ENCODE measurements at places on chromosomes 2 and 18.

DNA sequence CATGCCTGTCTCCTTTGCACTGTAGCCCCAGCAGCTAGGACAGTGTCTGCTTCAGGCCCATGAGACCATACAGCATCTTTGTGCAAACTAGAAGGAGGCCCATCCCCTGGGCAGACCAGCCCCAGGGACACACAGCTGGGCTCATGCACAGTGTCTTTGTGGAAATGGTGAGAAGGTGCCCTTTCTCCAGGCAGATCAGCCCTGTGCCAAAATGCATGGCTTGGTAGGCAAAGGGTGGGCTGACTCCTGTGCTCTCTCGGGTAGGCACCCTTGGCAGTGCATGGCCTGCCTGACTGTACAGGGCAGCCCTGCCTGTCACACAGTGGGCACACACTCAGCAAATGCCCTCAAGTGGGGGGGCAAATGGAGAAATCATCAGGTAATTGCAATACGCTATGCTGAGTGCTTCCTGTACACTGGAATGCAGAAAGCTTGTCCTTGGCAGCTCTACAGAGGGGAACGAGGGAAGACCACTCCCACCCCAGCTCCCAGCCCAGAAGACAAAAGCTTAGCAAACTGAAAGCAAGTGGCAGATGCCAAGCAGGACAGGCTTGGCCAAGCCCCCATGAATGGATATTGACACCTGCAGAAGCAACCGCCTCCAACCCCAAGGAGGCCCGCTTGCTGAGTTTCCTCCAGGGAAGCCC, 21.6 kb downstream of the TNS1 start:
- no peak for DNase-seq

DNA sequence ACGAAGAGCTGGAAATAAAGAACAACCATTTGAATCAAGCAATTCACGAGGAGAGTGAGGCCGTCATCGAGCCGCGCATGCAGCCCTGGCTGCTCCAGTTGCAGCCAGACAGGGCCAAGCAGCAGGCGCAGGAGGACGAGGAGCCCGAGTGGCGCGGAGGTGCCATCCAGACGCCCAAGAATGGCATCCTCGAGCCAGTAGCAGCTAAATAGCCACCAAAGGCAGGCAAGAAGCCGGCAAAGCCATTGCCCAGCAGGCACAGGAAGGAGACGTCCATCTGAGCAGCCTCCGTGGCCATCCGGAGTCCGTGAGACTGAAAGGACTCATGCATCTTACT, 8.9 kb upstream of the CHST10 start:
- no peak for DNase-seq

GRCh38 chr18:12574494-12575185, 83.3 kb downstream of the SPIRE1 start:
- DNase-seq = no peak

- DNase-seq = no peak
Observed at GRCh38 chr2:235954888-235955480, 213.2 kb downstream of the GBX2 start.

DNA sequence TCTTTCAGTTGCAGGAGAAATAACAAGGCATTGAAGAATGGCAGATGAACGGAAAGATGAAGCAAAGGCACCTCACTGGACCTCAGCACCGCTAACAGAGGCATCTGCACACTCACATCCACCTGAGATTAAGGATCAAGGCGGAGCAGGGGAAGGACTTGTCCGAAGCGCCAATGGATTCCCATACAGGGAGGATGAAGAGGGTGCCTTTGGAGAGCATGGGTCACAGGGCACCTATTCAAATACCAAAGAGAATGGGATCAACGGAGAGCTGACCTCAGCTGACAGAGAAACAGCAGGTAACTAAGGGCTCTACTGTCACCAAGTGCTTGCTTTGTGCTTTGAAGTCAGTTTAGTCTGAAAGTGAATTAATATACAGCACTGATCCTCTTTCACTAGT, 118.5 kb upstream of the UNC80 start:
- DNase-seq = no peak

- DNase-seq = no peak
Observed at GRCh38 chr18:4207383-4207985, 247.6 kb downstream of the DLGAP1 start.

DNA sequence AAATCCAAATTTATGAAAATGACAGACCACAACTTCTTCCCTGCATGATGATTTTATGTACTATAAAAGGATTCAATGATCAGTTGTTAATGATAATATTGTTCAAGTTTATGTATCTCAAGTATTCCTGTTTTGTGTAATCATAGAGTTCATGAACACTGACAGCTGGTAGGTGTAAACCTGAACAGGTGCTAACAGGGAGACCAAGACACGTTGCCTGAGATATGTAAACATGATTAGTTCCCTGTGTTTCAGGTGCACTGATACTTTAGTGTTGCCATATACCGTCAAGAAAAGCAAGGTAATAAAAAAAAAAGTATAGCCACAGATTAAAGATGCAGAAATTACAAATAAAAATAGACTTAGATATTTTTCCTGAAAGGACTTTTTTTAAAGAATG, 131.8 kb downstream of the BAZ2B start:
- DNase-seq = peak; percentile 20

DNA sequence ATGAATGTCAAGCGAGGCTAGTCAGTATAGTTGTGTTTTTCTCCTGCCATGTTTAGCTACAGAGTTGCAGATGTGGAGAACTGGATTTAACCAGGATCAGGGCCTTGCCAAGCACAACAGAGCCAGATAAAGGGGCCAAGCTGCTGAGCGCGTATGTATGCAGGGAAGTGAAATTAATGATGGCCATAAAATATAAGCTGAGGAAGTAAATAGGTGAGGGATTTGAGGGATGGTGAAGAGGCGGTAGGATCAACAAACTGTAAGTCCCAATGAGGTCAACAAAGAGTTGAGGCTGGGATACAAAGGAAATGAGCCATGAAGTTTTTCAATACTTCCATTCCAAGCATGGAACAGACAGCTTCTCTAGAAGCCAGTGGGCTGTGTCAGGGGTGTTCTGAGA, 10.6 kb downstream of the LRP2 start:
- no peak for DNase-seq

DNA sequence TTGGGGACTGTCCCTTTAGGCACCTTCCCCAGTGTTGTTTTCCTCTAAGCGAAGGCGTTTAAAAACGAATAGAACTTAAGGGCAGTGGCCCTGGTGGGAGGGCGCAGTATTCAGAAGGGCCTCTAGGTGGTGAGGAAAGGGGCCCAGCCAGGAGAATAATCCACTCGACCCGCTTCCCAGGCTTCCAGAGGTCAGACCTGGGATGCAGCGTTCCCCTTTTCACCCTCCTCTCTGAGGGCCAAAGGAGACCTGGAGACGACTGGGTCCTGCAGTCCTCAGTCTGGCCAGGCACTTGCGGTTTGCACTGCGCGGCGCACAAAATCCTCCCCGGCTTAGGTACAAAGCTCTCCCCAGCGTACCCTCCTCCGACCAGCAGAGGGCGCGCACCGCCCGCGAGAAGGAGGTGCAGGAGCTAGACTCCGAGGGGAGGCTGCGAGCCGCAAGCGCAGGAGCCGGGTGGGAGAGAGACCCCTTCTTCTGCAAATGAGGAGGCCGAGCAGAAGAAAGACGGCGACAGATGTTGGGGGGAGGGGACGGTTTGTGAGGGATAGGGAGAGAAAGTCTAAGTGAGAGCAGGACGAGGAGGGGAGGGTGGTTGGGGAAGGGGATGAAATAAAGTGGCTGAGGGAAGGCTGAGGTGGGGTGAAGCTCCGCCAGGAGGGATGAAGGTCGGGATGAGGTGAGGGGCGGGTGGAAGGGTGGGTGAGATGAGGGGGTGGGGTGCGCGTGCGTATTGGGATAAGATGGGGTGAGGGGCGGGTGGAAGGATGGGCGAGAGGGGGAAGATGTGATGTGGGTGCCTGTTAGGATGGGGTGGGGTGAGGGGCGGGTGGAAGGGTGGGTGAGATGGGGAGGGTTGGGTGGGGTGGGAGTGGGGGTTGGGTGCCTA, 4.9 kb downstream of the FEV start:
- DNase-seq = peak; percentile 82

- DNase-seq = no peak
Observed at GRCh38 chr18:60649842-60650536, 277.4 kb upstream of the MC4R start.

GRCh38 chr18:64083916-64084315, 65.0 kb downstream of the LINC00305 start:
- DNase-seq = no peak

GRCh38 chr2:40844353-40845277, 392.7 kb upstream of the SLC8A1 start:
- DNase-seq = no peak

DNA sequence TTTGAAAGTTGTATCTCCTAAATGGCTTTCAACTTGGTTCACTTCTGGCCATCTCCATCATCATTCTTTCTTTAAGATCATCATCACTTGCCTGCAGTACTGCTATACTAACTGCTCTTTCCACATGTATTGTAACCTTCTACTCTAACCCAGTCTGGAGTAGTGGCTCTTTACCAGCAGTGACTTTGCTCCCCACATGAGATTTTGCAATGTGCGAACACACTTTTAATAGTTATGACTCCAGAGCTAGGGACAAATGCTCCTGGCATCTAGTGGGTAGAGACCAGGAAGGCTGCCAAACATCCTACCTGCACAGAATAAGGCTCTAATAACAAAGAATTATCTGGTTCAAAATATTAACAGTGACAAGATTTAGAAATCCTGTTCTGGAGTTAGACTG, 243.8 kb downstream of the XIRP2 start:
- no peak for DNase-seq

All from cerebellar cortex (tissue), 1 donor.